Pancreas (tissue), 10 donors: ENCODE measurements at places on chromosomes 12 and 14. TPM values are rescaled to one million over a fixed set of nuclear protein-coding genes. Genes with fewer than 3 reads are reported as not detected.

DNA sequence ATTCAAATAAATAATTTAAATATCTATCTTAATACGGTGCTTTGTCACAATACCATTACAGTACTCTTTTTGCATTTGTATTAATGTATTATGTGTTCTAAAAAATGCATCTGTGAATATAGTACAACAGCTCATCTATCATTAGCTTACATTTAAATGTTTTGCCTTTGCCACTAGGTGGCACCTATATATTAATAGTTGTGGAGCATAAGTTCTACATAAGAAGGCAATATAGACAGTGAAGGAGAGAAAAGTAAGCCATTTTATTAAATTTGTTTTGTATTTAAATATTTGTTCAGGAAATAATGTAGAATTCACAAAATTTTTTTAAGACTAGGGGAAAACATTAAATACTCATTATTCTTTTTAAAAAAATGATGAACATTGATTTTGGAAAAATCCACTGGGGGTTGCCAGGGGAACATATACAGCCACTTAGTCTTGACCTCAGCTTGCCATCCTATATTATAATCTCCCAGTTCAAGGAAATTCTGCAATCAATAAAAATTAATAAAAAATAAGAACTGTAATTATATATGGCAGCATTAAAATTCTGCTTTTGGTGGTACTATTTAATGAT is 9.8 kb downstream of the CCER1 start:
- no peak for DNase-seq

DNA sequence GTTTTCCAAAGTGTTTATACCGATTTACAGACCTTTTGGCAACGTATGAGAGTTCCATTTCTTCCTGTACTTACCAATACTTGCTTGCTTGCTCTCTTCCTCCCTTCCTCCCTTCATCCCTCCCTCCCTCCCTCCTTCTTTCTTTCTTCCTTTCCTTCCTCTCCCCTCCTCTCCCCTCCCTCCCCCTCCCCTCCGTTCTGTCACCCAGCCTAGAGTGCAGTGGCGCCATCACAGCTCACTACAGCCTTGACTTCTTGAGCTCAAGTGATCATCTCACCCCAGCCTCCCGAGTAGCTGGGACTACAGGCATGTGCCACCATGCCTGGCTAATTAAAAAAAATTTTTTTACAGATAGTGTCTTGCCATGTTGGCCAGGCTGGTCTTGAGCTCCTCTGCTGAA is 40.4 kb downstream of the DIP2B start:
- DNase-seq, result no peak

- no peak for DNase-seq
Measured at GRCh38 chr14:79730953-79731352, 480.4 kb downstream of the DIO2 start.

The C3AR1 gene
- total RNA-seq, result 19.0 TPM

DNA sequence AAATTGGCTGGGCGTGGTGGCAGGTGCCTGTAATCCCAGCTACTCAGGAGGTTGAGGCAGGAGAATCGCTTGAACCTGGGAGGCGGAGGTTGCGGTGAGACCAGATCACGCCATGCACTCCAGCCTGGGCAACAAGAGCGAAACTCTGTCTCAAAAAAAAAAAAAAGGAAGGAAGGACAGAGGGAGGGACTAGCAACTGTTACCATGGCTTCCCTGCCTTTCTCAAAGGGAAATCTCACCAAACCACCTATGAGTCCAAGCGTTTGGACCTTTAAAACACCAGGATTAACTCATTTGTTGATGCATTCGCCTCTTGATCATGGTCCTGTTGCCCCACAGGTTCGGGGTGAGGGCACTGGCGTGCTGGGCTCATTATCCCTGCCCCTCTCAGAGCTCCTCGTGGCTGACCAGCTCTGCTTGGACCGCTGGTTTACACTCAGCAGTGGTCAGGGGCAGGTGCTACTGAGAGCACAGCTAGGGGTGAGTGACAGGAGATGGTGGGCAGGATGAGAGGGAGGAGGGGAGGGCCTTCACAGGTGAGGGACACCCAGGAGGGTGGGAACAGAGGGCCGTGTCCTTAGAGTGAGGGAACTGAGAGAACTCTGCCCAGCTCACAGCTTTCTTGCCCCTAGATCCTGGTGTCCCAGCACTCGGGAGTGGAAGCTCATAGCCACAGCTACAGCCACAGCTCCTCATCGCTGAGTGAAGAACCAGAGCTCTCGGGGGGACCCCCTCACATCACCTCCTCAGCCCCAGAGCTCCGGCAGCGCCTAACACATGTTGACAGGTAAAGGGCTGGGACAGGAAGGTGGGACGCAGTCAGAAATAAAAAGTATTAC is 10.2 kb upstream of the MYL6B start:
- DNase-seq, result no peak

- no peak for DNase-seq
Measured at GRCh38 chr14:50023671-50024490, 92.5 kb downstream of the VCPKMT start.

- DNase-seq, result no peak
Measured at GRCh38 chr12:76421046-76421445, 72.8 kb upstream of the BBS10 start.

- no peak for DNase-seq
Measured at GRCh38 chr14:77204459-77204771, 22.8 kb downstream of the TMEM63C start.

DNA sequence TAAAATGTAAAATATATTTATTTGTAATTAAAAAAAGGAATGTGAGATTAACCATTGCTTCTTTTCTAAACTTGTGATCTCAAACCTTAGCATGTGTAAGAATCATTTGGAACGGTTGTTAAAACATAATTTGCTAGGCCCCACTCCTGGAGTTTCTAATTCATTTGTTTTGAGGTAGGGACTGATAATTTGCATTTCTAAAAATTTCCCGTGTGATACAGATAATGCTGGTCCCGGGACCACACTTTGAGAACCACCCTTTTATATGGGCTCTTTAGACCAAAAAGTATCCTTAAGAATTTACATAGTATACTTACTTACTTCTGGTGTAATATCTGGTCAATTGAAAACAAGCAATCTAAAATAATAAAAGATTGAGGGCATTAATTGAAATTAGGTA is 10.9 kb upstream of the SYT10 start:
- DNase-seq, result no peak

- DNase-seq, result no peak
Measured at GRCh38 chr12:79688376-79689060, 2.2 kb downstream of the PAWR start.

The CPM gene
- total RNA-seq, result 9.9 TPM

DNA sequence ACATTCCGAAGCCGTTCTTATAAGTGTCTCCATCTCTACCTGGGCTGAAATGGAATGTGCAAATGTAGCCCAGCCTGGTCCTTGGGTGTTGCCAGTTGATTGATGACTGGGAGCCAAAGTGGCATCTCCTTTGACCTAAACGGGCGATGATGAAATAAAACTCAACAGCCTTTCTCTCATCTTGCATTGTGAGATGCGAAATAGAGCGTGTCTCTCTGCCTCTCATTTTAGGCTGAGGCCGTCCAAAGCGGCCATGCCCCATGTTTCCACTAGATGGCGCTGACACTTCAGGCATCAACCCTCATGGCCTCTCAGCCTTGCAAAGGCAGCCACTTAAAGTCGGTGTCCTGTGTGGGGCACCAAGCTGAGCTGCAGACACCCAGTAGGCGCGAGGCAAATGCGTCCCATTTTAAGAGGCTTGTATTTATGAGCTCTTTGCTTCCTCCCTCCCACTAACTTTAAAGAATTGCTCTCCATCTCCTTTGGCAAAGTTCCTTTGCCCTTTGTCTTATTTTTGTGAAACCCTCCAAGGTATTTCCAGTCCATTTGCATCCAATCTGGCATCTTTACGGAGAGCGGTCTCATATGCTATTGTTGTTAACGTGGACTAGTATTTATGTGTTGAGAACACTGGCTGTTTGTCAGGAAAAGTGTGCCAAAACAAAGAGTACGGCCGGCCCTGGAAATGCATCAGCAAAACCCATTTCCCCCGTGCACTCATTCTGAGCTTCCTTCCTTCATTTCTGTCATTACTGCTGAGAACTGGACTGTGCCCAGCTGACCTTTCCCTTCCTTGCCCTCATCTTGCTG is 25.0 kb downstream of the GPRC5A start:
- peak; percentile 87 for DNase-seq

The RCOR1 gene
- 6.7 TPM for total RNA-seq

DNA sequence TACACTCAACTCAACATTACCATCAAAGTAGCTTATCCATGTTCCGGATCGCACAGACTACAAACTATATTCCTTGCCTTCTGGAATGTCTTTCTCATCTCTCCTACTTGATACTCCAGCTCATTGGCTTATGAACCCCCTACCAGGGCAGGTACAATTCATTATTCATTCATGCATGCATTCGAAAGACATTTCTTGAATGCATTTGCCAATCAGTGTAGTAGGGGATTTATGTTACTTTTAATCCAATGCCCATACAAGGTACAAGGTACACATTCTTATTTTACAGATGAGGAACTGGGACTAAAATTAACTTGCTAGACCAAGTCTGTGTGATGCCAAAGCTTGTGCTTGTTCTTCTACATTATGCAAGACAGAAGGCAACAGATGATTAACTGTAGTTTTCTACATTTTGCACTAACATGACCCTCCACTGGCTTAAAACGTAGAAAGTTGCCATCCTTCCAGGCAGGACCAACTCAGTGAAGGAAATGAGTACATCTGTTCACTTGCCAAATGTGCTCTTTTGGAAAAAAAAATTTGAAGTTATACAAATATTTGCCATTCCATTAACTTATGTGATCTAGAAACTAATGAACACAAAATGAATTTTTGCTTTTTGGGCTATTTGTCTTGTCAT is 53.8 kb upstream of the KCNJ8 start:
- no peak for DNase-seq

The IKBIP gene
- 1.4 TPM for total RNA-seq

The CCDC175 gene
- total RNA-seq, result not detected

DNA sequence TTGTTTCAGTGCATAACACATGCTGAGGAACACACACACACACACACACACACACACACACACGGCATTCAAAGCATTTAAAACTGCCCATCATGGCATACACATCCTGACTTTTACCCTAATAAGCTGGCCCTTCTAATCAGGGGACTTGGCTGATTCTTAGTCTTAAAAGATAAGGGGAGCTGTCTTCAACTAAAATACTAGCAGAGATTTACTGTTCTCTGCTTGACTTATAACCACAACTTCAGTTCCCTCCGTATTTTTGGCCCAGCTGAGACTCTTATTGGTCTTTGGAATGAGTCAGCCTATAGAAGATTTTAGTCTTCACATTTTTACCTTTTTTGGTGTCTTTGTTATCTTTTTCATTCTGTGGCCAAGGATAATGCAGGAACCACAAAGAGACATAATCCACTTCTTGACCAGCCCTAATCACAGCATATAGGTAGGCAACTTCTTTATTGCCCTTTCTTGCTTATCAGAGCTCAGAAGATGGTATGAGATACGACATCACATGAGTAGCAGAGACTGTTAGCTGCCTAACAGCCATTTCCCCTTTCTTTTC is 25.1 kb upstream of the SLC8A3 start:
- no peak for DNase-seq

DNA sequence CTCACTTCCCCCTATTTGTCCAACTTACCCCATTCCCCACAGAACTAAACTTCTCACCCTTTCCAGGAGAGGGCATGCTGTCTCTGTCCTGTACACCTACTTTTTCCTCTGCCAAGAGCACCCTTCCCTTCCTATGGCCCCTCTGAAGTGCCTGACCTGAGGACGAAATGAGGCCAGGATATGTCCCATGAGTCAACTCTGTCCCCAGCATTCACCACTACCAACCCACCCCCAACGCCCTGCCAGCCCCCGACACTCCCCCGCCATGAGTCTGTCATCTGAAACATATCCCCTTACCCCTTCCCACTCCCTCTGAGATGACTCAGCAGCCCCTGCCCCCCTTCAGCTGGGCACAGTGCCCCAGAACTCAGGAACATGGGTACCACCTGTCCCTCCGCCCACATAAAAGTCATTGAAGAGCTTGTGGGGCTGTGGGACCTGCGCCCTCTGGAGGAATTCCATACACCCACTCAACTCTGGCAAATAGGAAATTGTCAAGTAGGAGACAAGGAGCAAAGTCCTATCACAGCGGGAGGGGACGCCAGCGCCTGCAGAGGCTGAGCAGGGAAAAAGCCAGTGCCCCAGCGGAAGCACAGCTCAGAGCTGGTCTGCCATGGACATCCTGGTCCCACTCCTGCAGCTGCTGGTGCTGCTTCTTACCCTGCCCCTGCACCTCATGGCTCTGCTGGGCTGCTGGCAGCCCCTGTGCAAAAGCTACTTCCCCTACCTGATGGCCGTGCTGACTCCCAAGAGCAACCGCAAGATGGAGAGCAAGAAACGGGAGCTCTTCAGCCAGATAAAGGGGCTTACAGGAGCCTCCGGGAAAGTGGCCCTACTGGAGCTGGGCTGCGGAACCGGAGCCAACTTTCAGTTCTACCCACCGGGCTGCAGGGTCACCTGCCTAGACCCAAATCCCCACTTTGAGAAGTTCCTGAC is 26.3 kb downstream of the ITGA7 start:
- DNase-seq, result peak; percentile 87

DNA sequence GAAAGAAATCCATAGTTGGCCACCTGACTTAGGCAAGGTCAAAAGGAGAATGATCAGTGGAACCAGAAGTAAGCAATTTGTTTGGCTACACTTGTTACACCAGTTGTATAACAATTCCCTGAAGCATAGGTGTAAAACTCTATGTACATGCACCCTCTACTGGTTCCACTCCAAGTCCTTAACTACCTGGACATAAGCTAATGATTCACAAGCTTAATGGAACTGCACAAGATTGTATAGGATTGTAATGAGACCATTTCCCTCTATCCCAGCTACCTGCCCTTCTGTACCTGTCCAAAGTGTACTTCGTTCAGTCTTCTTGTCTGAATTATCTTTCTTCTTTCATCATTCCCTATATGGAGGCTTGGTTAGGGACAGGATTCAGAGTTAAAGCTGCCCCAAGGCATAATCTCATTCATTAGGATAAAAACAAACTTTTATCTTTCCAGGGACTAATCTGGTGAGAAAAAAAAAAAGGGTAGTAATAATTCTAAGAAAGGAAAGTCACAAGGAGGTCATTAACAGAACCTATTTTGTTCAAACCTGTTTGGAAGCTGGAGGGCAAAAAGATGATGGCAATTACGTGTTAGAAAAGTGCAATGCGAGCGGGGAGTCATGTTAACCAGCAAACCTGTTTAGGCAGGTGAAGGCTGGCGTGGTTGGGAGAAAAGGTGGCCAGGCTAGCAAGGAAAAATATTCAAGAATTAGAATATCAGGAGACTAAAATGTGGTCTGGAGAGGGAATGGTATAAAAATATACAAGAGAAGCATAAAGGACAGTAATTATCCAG is 2.8 kb upstream of the TMEM52B start:
- no peak for DNase-seq

The SUPT16H gene
- total RNA-seq, result 14.8 TPM

The CDCA3 gene
- 0.72 TPM for total RNA-seq

DNA sequence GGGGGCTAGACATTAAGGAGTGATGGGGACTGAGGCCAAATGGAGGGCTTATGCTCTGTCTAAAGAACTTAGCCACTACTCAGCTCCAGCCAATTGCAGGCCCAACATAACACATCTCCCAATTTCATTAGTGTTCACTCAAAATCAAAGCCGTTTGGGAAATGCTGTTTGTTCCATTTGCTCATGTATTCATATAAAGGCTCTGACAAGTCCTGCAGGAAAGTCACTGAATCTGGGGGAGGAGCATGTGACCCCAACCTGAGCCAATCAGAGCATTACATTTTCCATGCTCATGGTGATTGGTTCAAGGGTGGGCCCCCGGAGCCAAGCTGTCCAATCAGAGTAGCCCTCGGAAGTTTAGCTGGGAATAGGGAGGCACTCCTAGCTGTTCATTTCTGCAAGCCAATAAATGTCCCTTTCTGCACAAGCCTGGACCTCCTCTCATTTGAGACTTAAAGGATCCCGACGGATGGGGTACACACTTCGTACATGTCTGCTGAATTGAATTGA is 20.9 kb downstream of the SDSL start:
- DNase-seq, result no peak

- no peak for DNase-seq
Measured at GRCh38 chr12:89319606-89320005, 32.7 kb downstream of the DUSP6 start.
